ENCODE measurements at places on chromosomes 5 and 9.

DNA sequence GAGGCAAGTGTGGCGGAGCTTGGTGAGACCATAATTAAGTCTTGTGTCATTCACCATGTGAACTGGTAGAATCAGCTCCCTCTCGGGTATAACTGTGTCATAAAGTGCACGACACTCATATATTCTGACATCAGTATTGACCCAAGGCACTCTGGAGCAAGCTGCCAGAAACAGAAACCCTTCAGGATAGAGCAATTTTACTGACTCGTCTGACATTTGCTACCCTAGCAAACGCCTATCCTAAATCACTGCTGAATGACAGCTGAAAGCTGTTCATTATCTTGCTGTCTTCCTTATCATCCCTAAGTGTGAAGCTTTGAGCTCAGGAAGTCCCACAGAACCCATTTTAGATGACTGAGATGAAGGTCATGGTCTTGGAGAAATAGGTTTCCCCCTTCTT lies 27.8 kb downstream of the PTCH1 start:
- no peak for DNase-seq

DNA sequence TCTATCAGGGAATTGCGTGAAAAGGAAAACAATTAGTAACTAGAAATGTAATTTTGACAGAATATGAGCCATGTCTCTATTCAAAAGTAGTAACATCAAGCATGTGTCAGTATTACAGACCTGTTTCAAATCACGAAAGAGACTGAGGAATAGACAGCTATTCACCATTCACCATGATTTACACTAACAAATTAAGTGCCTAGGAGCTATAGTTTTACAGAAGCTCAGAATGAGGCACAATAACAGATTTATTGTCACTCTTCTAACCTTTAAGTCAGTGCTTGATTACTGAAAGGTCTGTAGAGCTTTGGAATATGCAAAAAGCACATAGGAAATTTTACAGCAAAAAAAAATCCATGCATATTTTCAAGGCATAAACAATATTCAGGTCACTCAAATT lies 208.2 kb downstream of the SLCO4C1 start:
- DNase-seq, result no peak

- no peak for DNase-seq
Observed at GRCh38 chr5:132771503-132771998, 5.5 kb downstream of the SEPTIN8 start.

DNA sequence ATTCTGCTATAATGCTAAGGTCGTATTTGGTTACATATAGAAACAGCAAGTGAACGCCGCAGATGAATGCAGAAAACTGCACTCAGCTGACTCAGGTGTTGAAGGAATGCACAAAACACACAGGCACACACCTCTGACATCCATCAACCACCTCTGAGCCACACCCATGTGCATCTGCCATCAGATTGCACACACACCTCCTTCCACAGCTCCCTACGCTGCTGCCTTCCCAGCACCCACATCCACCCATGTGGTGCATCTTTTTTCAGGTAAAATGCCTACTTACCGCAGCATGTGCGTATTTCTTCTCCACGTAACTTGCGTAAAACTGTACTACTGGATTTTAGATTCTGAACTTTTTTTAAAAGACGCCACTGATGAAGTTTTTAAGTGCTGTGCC lies 7.1 kb downstream of the STK10 start:
- DNase-seq, result no peak

GRCh38 chr9:119318371-119318770 lies 50.9 kb downstream of the BRINP1 start:
- DNase-seq, result no peak

GRCh38 chr5:179767496-179768100 lies 26.2 kb upstream of the LTC4S start:
- DNase-seq, result no peak

DNA sequence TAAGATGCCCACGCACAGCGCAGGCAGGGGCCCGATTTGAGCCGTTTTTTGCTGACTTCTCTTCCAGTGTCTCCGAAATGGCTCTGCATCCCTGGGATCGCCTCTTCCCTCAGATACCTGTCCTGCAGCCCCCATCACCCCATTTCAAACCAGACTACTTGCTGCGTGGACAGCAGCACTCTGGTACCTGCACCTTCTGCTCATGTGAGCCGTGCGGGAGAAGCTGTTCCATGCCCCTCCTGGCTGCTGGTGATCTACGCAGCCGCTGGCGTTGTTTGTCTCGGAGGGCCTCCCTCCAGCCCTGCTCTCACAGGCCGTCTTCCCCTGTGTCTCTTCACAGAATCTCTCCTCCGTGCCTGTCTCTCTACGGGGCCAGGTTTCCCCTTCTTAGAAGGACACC lies 13.4 kb downstream of the CEP72 start:
- DNase-seq, result no peak

- no peak for DNase-seq
Observed at GRCh38 chr5:98454407-98454806, 319.1 kb upstream of the RGMB start.

GRCh38 chr5:176189857-176190256 lies 48.4 kb upstream of the SIMC1 start:
- DNase-seq, result no peak

DNA sequence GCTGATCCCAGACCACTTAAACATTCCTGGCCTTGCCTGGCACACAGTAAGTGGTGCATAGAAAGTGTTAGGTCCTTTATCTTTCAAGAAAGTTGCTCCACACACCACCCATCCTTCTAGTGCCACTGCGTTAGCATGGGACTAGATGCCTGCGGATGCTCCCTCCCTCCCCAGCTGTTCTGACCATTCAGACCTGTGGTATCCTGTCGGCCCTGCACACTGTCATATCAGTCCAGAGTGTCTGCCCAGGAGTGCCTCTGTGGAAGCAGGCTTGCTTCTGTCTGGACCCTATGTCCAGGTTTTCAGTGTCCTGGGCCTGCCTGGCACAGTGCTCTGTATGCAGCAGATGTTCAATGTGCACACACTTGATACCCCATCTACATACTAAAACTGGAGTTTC lies 38.3 kb upstream of the SMU1 start:
- no peak for DNase-seq

GRCh38 chr5:124876983-124877382 lies 130.5 kb upstream of the ZNF608 start:
- DNase-seq, result no peak

GRCh38 chr5:118906947-118907346 lies 81.4 kb downstream of the DTWD2 start:
- DNase-seq, result no peak

DNA sequence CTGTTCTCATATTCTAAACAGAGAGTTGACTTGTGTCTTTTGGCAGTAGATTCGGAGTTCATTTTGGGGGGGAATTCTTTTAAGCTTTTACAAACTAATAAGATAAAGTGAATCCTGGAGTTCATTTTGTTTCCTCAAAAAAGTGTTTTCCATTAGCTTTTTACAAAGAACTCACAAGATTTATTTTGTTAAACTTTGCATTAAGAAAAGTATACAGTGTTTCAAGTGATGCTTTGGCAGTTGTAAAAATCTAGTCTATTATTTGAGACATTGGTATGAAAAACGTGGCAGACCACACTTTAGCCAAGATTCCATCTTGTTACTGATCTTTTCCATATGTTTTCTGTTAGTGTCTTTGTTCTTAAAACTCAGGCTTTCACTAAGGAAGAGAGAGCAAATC lies 1.2 kb upstream of the OMD start:
- DNase-seq, result no peak

GRCh38 chr5:137563646-137564397 lies 64.7 kb upstream of the SPOCK1 start:
- no peak for DNase-seq

DNA sequence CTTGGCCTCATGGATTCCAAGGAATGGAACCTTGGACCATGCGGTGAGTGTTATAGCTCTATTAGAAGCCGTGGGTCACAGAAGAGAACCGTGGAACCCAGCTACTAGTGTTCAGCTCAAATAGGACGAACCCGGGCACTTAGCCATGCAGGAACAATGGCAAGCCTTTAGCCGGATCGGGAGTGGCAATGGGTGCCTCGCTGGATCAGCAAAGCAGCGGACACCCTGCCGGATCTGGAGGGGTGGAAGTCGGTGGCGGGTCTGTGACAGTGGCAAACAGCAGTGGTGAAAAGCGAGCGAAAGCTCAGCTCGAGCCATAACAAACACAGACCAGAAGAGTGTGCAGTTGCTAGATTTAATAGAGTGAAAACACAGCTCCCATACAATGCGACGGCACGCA lies 2.4 kb upstream of the CDO1 start:
- DNase-seq, result no peak

GRCh38 chr5:6674886-6675285 lies 38.3 kb upstream of the TENT4A start:
- DNase-seq, result no peak

- no peak for DNase-seq
Observed at GRCh38 chr5:110386782-110387181, 339.7 kb downstream of the TMEM232 start.

DNA sequence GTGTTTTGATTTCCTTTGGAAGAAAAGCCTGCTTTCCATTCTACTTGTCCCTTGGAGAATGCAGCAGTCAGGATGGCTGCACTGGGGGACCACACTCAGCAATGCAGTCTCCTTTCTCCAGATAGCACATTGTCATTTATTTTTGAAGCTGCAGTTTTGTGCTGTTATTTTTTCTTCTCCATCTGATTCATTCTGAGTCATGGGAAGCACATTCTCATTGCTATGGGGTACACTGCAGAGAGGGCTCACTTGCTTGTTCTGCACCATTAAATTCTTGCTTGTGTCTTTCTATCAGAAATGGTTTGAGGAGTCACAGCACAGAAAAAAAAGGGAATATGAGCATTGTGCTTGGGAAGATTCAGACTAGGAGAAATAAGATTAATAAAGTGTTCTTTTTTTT lies 39.7 kb upstream of the POC5 start:
- DNase-seq, result no peak

DNA sequence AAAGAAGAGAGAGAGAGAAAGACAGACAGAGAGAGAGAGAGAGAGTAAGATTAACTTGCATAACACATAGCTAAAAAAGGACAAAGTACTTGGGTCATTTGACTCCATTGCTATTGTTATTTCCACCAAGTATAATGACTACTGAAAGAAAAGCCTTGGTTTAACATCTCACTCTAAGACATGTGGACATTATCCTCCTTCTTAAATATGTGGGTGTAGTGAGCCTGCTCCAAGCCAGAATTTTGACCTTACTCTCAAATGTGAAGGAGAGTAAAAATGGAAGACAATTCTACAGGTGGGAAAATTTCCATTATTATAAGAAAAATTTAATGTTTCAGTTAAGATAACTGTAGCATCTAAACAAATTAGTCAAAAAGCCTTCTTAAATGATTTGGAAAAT lies 8.5 kb upstream of the MARCOL start:
- no peak for DNase-seq

- DNase-seq, result no peak
Observed at GRCh38 chr5:148491015-148491792, 107.4 kb downstream of the FBXO38 start.

GRCh38 chr9:109469646-109470358 lies 28.3 kb downstream of the PTPN3 start:
- peak; percentile 80 for DNase-seq

DNA sequence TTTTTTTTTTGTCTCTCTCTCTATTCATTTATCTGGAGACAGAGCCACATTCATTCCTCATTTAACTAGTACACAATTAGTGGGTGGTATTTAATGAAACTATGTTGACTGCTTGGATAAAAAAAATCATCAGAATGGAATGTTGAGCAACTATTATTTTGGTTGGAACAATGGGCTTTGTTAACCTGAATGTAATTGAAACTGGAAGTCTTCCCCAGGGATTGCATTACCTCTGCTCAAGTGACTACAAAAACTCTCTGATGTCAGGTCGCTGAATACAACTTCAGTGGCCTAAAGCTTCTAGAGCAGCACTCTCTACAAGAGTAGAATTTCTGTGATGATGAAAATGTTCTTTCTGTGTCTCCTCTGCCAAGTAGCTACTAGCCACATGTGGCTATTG lies 295.8 kb downstream of the DEPDC1B start:
- no peak for DNase-seq

DNA sequence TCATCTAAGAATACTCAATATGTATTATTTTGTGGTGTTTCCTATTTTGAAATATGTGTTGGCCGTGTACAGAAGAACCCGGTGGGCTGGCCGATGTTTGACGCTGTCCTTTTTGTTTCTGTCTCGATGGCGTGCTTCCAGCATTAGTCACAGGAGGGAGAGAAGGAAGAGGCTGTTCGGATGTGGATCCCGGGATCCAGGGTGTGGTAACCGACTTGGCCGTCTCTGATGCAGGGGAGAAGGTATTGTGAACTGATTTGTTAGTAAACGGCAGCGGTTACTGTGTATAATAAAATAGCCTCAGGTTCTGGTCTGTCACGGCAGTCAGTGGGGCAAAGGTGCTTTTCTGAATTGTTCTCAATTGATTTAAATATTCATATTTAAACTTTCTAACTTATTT lies 275.0 kb downstream of the ARHGEF28 start:
- no peak for DNase-seq

DNA sequence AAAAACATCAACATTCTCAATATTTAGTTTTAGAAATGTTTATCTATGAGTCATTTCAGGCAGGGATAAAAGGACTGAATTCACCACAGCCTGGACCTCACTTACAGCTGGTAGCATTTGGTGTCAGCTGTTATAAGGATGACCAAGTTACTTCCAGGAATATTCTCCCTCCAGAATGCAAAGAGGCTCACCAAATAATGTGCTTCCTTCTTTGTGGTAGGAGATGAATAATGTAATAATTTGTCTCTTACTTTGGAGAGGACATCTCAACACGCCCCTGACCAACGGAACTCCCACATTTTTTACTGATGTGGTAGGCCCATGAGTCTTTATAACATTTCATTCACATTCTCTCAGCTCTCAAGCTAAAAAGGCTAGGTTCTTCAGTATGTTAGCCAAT lies 825.9 kb upstream of the GRAMD2B start:
- no peak for DNase-seq

DNA sequence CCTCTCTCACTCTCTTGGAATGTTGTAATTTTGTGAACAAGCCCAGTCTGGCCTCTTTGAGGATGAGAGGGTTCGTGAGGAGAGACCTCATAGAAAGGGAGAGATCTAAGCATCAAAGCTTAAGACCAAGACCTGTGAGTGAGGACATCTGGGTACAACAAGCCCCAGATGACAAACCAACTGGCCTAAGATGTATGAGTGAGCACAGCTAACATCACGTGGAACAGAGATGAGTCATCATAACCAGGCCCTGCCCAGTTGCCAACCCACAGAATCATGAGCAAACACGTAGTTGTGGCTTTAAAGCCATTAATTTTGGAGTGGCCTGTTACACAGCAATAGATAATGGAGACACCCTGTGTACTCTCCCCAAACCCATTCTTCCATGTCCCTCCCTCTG lies 439.1 kb upstream of the KIF2A start:
- DNase-seq, result no peak

All from D341Med (cell line).